ENCODE measurements at places on chromosomes 13 and 19.

- no peak for DNase-seq
These were observed 85.4 kb upstream of the GPR183 start for GRCh38 chr13:99392470-99393135.

- DNase-seq: no peak
These were observed 2.9 kb downstream of the C13orf46 start for GRCh38 chr13:113970810-113971470.

- DNase-seq: peak; percentile 75
These were observed 2.1 kb downstream of the CILP2 start for GRCh38 chr19:19540064-19540714.

- DNase-seq: no peak
These were observed at the start of gene SHISA2 for GRCh38 chr13:26051657-26052311. TSS of gene SHISA2 (minus strand) at chr13:26052016. CDS start at chr13:26050975, 1,041 bp downstream.
